Left lung (tissue), 14 donors: ENCODE measurements at places on chromosomes 6 and 20. TPM values are rescaled to one million over a fixed set of nuclear protein-coding genes. Genes with fewer than 3 reads are reported as not detected.

Gene TMEM151B
- 0.87 TPM for polyA plus RNA-seq

Gene TBXT
- polyA plus RNA-seq, result not detected

Gene TFAP2A
- polyA plus RNA-seq, result 0.78 TPM

Gene BPIFB4
- polyA plus RNA-seq, result not detected

DNA sequence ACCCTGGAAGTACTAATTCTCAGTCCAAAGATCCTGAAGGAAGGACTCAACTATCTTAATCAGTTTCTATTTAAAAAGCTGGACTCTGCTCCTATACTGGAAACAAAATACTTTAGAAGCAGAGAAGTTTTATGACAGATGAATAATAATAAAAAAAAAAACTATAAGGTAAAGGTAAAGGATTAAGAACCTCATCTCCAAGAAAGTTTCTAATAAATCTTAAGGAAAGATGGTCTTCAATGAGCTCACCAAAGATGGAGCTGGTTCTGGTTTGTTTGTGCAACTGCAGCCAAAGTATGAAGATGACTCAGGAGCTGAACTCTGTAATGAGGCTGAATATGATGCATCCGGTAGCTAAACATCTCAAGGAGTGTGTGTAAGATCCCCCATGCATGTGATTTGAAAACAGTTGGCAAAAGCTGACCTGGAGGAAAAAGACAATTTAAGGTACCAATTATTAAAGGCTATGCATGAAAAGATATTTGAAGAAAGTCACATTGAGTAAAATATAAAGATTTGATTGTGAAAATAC is 25.2 kb downstream of the MED23 start:
- no peak for DNase-seq

DNA sequence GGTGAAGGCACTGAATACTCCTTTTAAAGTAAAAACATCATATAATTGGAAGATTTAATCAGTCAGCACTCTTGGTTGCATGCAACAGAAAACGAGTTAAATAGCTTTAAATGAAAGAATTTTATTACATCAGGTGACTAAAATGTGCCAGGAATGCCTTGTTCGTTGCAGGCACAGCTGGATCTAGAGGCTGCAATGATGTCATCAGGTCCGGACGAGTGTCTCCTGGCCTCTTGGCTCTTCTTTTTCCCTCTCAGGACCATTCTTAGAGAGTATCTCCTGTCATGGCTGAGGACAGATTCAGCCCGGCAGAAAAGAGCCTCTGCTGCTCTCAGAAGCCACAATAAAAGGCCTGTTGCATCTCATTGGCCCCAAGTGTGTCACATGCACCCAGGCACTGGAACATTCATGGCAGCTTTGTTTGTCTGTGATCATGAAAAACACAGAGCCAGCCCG is 510.7 kb upstream of the SULF2 start:
- DNase-seq, result no peak

DNA sequence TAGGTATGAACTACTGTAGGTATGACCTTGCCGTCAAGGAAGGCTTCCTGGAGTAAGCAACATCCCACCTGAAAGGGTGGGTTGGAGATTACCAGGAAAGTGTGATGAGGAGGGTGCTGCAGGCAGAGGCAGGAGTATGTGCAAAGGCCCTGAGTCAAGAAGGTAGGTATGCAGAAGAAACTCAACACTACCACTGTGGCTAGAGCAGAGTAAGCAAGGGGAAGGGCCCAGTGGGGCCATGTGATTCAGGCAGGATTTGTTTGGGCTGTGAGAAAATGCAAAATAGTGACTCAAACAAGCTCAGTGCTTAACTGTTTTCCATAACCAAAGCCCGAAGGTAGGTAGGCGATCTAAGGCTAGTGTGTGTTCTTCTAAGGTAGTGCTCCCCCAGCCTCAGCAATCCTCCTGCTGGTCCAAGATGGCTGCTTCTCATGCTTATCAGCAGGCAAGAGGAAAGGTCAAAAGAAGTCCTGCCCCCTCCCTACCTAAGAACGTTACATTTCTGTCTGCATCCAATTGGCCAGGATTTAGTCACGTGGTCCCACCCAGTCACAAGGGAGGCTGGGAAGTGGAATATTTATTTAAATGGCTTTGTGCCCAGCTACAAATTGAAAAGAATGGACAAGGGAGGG is 36.2 kb upstream of the HMGA1 start:
- DNase-seq, result no peak

DNA sequence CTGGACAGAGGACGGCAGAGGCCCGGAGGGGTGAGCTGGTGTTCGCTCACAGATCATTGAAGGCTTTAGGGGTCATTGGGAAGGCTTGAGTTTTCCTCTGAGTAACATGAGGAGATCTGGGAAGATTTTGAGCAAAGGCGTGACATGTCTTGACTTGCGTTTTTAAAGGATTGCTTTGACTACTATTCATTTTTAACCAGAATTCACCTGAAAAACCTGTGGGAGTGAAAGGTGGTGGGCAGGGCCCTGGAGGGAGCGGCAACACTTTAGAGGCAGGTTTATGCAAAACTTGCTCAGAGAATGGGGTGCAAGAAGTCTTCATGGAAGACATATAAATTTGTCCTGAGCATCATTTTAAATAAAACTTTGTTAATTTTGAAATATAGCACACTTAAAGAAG is 72.2 kb upstream of the EEF1E1 start:
- DNase-seq, result no peak

DNA sequence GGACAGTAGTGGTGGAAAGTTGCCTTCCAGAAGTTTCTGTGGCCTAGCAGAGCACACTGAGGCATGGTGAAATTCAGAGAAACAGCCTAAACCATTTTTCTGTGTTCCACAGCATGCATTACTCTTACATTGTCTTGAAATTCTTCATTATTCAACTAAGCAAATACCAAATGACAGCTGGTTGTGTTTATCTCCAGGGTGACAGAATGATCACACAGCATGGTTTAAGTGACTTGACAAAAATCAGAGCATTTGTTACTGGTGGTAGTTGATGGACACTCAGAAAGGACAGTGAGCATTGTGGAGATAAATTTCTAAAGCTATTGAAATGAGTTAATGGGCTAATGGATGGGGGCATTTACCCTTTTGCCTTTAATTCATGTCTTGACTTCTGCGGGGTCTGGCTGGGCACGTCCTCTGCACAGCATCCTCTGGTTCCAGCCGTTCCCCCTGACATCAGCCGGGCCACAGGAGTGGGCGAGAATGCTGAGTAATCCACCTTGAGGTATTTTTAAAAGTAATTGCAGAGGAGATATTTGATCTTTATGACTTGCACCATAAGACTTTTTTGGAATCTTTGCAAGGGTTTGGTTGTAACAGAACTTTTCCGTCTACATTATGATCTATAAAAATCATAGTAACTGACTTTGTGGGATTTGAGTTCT is 78.9 kb upstream of the SCP2D1 start:
- DNase-seq, result no peak

- DNase-seq, result peak; percentile 67
Measured at GRCh38 chr20:58870293-58871014, 17.9 kb downstream of the GNAS start.
